D341Med (cell line): ENCODE measurements at places on chromosomes 1 and 21.

DNA sequence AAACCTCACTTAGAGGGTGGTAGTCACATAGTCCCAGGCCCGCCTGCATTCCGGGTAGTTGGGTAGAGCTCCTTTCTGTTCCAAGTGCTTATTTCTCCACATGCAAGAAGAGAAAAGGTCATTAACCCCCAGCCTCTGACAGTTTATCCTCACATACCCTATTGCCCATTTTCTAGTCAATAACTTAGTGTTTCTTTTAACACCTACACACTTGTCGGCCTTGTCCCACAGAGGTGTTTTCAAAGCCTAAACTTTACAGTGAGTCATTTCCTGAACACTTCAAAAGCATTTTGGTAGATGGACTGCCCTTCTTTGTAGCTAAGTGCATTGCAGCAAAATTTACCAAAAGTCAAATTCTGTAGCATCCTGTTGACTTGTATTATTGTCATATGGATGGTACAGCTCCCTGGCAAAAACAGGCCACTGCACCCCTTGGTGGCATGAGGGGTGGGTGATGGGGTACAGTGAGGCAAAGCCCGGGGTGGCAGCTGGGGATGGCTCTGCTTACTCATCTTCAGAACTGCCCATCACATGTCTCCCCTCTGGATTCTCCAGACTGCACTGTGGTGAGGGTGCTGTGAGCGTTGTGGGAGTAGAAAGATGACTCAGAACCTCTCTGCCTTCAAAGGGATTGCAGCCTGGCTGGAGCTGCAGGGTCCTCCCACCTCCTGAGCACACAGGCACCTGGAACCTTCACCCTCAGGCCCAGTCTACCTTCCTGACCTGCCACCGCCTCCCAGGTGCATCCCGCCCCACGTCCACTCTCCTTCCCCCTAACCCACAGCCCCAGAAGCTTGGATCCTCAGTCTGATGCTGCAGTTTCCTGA is 45.8 kb upstream of the DMRTB1 start:
- no peak for DNase-seq

DNA sequence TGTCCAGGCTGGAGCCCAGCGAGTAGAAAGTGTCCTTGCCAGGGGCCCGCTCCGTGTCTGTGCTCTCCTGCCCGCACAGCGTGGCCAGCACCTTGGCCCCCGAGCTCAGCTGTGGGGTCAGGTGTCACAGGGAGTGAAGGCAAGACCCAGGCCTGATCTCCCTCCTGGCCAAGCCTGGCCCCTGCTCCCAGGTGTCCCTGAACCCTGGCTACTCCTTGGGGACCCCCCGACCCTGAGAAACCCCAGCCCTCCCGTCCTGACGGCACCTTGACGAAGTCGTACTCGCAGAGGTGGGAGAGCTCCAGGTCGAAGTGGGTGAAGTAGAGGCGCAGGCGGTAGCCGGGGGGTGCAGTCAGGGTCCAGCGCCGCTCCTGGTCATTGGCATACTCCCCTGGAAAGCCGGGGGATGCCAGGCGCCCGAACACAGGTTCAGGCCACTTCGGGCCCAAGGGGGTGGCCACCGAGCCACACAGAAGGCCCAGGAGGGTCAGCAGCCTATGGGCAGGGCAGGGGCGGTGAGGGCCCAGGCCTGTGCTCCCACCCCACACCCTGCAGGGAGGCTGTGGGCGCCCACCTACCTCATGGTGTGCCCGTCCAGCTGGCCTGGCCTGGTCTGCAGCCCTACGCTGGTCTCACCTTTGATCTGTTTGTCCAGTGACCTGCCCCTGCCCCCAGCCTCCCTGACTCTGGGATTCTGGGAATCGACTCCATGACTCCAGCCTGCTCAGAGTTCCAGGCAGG is at the start of gene MASP2:
Gene MASP2 (minus strand): TSS at position 615 of the 741 bp plus-strand sequence. CDS start 32 bp downstream, at position 583.
- no peak for DNase-seq

- DNase-seq, result no peak
These were observed 26.3 kb upstream of the CHODL start for GRCh38 chr21:18218331-18218730.

- DNase-seq, result no peak
These were observed 916.2 kb upstream of the B3GALT2 start for GRCh38 chr1:194102607-194103006.

GRCh38 chr1:7558921-7559869 is 211.9 kb upstream of the VAMP3 start:
- DNase-seq, result peak; percentile 63

- peak; percentile 70 for DNase-seq
These were observed 643 bp downstream of the CFAP298 start for GRCh38 chr21:32611471-32611997.

DNA sequence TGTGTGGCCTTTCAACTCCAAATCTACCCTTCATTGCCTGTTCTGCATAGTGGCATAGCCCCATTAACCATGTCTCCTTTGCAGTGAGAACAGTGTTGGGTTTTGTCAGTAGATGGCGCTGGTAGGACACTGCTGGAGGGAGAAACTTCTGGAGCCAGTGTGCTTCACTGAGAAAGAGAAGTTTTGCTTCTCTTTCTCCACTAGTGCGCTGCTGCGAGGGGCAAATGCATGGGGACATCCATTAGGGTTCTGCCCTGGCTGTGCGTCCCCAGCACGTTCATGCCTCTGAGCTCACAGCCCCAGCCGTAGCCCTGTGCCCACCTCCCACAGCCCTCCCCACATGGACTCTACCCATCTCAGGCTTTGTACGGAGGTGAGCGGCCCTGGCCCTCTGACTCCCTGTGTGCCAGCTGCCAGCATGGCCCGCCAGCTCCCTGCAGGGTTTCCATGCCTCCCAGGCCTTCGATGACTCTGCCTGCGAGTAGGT is 53.1 kb downstream of the RIMS3 start:
- DNase-seq, result peak; percentile 73

DNA sequence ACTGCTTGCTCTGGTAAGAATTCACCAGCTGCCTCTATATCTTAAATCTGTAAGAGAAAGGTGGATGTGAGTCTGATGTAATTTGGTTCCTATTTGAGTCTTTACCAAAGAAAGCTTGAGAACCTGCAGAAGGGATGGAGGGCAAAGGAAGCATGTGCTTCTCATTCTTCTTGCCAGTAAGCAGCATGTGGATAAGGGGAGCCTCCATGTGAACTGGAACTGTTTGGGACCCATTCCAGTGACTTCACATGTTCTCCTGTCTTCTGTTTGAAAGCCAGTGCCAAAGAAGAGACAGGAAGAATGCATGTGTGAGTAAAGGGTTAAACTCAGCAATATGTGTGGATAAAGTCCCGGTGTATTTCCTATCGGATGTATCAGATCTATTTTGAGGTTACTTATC is 119.6 kb upstream of the ADGRL2 start:
- DNase-seq, result no peak

DNA sequence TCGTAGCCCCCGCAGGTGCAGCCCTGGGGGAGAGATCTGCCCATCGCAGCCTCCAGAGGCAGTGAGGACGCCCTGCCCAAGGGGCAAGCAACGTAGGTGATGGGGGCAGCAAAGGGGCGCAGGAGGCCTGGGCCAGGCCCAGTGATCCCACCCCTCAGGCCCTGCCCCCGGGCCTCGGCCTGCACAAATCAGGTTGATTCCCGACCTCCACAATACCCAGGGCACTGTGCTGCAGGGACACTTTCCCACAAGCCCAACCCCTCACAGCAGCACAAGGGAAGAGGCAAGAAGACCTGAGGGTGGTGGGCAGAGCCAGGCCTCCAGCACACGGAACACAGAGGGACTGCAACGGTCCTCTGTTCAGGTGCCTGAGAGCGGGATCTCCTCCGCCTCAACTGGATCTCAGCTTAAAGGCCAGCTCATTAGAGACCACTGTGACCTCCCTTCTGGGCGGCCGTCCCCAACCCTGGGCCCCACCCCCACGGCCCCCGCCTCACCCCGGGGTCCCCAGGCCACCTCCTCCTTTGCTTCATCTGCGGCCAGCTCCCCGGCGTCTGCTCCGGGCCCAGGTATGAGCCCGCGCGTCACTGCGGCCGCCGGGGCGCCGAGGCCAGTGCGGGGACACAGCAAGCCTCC is 812 bp upstream of the ARF1 start:
- no peak for DNase-seq

DNA sequence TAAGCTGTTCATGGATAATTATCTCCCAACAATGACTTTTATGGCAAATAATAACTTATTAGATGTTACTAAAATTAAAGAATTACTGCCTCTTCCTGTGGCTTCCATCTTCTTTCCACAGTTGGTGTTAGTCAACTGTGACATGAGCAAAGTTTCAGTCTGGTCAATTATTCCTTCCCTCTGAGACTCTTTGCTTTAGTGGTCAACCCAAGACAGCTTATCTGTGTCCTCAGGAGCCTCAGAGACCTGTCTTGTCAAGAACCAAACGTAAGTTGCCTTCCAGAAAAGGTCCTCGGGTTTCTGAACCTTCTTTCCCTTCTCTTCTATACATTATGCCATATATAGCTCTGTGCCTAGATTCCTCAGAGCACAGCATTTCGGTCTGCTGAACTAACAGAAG is 263.2 kb upstream of the ZP4 start:
- DNase-seq, result no peak

- DNase-seq, result no peak
These were observed 5.4 kb upstream of the SIM2 start for GRCh38 chr21:36693489-36694030.

DNA sequence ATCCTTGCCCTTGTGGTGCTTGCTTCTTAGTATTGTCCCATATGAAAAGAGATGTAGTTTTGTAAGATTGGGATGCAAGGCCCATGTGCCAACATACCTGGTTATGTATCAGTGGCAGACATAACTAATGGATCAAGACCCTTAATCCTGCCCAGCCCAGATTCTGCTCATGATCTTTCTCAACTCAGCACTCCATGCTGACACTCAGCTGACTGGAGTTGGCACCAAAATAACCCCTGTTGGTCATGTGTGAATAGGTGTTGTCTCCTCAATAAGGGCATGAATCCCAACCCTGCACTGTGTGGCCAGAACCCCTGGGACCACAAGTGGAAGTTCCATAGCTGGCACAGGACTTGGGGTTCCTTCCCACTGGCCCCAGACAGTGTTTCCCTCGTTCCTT is 13.9 kb upstream of the CNR2 start:
- DNase-seq, result no peak

GRCh38 chr1:21912038-21912758 is 24.9 kb downstream of the HSPG2 start:
- no peak for DNase-seq
